Activated CD4-positive, alpha-beta T cell treated with anti-CD3 and anti-CD28 coated beads, Interleukin-10, Interleukin-2, amounts not matched to agents 100 ng/mL and 50 ng/mL, durations not matched to agents 16 hours and 8 hours (primary cell): ENCODE measurements at places on chromosomes 2 and 18.

GRCh38 chr2:195411219-195411687 lies 245.8 kb upstream of the SLC39A10 start:
- DNase-seq: peak; percentile 16

- peak; percentile 78 for DNase-seq
These were observed 19.1 kb downstream of the MXD1 start for GRCh38 chr2:69933839-69934613.

DNA sequence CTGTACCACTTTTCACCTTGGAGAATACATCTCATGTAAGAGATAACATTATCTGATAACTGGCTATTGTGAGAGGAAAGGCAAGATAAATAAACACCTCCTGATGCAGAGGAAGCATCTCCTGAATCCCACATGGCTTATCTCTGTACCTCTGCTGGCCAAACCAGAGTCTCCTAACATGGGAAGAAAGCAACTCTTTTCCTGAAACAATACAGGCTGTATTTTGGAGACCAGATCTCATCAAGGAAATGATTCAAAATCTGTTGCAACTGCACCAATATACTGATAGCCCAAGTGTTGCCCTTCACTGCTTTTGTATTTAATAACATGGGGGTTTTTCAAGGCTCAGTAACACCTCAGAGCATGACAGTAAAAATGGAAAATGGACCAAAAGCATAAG lies 106.9 kb downstream of the MREG start:
- DNase-seq: no peak

GRCh38 chr2:219907011-219907365 lies 279.6 kb downstream of the SLC4A3 start:
- DNase-seq: no peak

- no peak for DNase-seq
These were observed 75.4 kb upstream of the ST6GAL2 start for GRCh38 chr2:106961328-106961727.
